Hematopoietic multipotent progenitor cell (in vitro differentiated cells): ENCODE measurements at places on chromosomes 2 and 18. TPM values are rescaled to one million over a fixed set of nuclear protein-coding genes. Genes with fewer than 3 reads are reported as not detected.

DNA sequence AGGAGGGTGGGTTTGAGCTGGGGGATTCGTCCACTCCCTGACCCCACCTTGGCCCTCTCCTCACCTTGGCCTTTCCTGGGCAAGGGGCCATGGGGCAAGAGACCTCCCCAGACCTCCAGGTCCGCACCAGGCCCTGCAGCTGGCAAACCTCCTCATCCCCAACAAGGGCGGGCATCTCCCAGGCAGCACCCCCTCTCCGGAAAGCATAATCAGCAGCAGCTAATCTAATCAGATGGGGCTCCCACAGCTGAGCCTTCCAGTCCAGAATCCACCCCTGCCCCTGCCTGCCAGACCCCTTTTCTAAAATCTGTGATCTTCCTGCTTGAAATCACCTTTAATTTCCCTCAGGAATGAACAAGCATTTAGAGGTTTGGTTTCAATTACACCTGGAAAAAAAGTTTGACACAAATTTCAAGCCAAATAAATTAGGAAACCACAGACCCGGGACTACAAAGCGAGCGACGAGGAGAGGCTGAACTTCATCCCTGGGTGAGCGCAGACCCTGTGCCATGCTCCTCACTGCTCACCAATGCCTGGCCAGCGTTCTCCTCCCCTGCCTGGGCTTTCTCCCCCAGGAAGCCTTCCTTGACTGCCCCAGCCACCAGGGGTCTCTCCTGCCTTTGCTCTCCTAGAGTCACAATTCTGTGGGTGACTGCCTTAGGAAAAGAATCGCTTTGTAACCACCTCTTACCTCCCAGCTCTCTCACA, 143.0 kb upstream of the MYCN start:
- DNase-seq: no peak

DNA sequence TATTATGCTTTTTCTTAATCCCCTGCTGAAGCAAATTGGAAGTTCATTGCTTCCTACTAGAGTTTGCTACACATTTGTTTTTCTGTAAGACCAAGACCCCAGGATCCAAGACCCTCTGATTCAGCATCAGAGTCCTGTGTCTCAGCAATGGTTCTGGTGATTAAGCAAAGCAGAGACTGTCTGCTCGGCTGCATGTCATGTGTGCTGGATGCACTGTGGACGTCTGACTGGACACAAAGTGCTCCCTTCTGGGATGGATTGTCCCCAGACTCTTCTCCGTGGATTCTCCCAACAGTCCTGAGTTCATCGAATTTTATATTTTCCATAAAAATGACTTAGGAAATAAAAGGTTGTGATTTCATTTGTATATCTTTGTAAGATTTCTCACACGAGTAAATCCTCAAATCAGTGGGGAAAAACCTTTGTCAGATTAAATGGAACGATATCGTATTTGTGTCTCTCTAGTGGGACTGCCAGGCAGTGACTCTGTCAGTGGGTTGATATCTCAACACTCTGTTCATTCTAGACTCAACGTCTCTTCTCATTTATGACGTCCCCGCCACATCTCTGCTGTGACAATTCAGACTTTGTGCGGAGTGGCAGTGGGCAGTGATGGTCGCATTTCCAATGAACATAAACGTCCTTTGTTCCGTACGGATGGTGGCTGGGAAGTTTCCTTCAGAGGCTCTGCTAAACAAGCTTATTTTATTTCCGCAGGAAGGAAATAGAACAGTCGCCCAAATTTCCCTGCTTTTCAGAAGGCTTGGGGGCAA, 58.6 kb downstream of the NCAPH start:
- DNase-seq: no peak

DNA sequence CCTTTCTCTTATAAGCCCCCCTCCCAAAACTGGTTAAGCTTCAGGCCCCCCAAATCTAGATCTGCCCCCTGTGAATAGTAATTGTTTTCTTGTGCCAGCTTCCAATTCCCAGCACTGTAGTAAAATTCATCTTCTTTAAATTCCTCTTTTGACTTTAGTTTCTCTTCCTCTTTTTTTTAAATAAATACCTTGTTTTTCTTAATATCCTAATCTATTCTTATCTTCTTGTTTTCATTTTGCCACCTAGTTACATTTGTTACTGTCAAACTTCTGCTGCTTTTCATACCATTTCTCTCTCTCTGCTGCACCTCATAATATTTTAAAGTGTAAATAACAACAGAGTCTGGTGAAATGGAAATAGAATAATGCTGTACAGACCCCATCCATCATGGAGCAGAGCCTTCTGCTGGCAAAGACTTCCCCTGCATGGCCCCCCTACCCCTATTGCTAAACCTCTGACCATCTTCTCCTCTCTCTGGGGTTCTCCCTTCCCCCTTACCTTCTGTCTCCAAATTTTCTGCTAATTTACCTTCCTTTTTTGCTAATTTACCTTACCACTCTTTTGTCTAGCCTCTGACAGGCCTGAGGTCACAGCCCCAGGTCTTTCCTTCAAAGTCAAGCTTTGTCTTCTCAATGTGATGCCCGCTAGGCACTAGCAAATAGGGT, 94.9 kb upstream of the PAPOLG start:
- DNase-seq: peak; percentile 31

DNA sequence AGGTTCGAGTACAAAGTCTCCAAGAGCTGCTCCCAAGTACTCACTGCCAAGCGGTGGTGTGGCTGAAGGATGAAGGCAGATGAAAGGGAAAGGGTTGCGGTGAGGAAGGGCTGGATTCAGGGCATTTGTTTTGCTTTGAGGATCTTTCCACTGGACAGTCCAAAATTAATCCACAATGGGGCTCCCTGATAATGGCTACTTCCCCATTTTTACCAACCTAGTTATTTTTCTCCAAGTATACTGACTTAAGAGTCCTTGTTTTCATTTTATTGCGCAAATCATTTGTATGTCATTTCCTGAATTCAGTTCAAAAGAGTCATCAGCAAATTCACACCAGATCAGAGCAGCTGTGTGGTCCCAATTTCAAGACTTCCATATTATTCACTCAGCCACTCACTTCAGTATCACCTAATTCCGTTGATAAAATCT, 464 bp upstream of the SESTD1 start:
- DNase-seq: peak; percentile 22

GRCh38 chr2:16215902-16216557, 275.7 kb downstream of the MYCN start:
- no peak for DNase-seq

The GCKR gene
- total RNA-seq: under 0.01 TPM

The SERPINB13 gene
- not detected for total RNA-seq

The G6PC2 gene
- under 0.01 TPM for total RNA-seq

- DNase-seq: no peak
Measured at GRCh38 chr18:26309281-26309680, 83.0 kb downstream of the TAF4B start.

The C2orf72 gene
- total RNA-seq: not detected

The PREB gene
- total RNA-seq: 55.2 TPM

- DNase-seq: no peak
Measured at GRCh38 chr2:196370381-196370780, 199.0 kb upstream of the STK17B start.

GRCh38 chr2:154370873-154371272, 327.6 kb upstream of the KCNJ3 start:
- no peak for DNase-seq

- DNase-seq: no peak
Measured at GRCh38 chr2:110657724-110658305, 20.0 kb downstream of the BUB1 start.

DNA sequence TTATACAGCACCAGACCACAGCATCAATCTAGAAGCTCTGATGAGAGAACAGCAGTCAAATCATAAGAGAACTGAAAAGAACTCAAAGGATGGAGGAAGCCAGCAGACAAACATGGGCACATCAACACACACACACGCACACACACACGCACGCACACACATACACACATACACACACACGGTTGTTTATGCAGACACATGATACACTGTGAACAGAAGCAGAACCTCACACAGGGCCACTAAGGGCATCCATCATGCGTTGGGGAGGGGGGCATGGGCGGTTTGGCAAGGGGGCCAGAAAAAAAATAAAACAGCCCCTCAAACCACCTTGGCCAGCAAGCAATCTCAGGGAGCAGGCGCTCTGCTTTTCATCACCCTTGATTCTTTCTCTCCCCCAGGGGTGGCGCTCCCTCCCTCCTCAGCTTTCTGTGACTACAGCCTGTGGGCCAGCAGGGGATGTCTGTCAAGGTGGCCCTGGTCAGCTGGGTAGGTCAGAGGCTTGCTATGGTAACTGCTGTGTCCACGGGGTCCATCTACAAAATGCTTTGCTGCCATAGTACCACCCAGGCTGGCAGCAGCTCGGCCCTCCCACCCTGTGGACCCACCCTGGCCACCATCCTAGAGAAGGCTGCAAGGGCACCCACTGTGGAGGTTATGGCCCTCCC, 318.0 kb downstream of the CELF4 start:
- no peak for DNase-seq
